ENCODE measurements at places on chromosomes 11 and 22.

DNA sequence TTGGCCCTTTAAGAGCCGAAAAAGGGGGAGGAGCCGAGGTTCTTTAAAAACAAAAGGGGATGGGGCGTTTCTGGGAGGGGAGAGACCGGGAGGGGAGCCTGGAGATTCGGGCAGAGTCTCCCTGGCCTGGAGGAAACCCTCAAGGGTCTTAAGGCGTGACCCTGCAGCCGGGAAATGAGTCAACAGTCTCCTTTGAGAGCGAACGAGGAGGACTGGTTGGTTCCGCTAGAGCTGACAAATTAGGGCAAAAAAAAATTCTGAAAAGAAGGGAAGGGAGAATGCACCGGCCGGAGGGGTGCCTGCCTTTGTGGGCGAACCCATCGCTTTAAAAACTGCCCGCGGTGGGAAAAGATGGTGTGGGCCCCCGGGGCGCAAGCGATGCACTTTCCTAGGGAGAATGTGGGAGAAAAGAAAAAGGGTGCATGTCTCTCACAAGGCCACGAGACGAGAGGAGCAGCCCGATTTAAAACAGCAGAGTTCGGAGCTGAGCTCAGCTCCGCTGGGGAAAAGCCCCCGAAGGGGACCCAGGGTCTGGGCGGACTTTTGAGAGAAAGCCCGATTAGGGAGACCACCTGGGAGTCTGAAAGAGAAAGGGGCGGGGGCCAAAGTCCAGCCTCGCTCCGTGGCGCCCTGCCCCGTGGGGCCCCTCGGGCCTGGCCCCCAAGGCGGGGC lies 874 bp downstream of the ZFTA start:
- peak; percentile 71 for DNase-seq

DNA sequence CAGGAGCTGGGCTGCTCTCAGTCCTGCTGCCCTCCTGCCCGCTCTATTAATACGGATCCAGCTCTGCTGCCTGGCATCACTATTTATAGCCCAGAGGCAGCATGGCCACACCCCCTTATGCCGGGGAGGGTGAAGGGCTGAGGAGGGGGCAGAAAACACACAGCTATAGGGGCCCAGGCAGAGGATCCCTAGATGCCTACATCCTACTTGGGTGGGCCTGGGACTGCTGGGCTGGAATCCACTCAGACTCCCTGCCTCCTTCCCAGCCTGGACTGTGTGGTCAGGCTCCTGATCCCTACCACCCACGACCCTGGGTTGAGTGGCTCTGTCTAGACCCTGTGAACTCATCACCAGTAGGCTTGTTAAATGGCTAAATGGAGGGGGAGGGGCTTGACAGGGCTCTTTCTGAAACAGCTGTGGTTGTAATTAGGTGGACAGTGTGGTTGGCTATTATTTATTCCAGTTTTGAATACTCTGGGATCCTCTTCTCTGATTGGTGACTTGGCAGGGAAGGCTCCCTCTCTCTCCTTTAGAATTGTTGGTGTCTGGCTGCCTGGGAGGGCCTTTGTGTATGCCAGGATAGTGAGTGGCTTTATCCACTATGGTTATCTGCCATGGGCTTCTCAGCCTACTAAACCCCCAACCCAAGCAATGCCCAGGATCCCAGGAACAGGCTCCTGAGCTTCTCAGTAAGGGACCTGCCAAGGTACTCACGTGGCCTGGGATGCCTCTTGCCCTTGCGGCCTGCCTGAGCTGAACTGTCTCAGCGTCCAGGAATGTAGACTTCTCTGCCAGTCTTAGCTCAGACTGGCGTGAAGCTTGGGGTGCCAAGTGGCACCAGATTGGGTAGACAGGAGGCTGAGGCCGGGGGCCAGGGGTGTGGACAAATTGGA lies 15.2 kb downstream of the PHLDB1 start:
- peak; percentile 34 for DNase-seq

- no peak for DNase-seq
These were observed 313.6 kb upstream of the ANO3 start for GRCh38 chr11:26018336-26018735.

DNA sequence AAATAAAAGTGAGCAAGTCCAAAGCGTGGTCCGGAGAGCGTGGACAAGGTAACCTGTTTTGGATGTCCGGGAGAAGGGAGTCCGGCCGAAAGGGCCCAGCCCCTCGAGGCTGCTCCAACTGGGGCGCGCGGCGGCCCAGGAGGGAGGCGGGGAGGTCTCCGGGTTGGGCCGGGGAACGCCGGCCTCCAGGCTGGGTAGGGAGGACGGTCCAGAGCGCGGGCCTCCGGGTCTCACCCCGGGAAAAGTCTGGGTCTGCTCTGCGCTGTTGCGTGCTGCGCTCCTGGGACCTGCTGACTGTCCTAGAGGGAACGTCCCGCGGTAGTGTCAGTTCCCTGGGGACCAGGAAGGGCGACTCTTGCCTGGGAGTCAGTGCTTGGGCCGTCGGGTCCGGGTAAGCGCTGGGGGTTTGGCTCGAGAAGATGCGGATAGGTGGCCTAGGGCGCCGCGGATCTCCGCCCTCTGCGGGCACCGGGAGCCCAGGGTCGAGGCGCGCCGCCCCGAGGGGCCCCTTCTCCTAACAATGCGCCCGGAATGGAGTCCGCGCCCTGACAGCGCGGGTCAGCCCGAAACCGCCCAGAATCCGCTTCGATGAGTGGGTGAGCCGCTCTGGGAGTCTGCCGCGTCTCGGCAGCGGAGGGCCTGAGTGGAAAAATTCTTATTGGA lies 988 bp upstream of the FLI1 start:
- no peak for DNase-seq

GRCh38 chr22:32531931-32532819 lies 57.6 kb downstream of the FBXO7 start:
- no peak for DNase-seq

DNA sequence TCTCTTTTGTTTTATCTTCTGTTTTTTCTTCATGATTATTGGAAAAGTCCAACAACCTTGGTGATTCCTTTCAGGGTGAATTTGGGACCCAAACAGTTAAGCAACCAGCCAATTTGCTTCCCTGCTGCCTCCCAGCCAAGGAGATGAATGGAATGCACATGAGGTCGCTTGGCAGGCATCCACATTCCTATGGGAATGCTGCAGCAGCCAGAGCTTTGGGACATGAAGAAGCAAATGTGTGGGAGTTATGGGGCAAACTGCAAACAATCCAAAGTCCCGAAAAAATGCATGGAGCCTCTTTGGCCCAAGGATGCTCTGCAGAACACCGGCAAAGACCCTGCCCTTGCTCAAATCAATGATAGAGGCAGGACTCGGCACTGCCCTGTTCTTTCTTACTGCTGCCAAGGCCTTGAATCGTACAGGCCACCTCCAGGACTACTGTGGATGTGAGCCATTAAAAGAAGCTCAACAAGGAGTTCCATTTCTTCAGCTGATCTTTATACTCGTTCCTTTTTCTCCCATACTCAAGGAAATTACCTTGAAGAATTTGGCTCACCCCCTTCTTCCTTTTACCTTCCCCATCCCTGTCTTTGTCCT lies 117.3 kb upstream of the TEAD1 start:
- no peak for DNase-seq

- DNase-seq, result no peak
These were observed 55.8 kb downstream of the CABIN1 start for GRCh38 chr22:24066865-24067264.

DNA sequence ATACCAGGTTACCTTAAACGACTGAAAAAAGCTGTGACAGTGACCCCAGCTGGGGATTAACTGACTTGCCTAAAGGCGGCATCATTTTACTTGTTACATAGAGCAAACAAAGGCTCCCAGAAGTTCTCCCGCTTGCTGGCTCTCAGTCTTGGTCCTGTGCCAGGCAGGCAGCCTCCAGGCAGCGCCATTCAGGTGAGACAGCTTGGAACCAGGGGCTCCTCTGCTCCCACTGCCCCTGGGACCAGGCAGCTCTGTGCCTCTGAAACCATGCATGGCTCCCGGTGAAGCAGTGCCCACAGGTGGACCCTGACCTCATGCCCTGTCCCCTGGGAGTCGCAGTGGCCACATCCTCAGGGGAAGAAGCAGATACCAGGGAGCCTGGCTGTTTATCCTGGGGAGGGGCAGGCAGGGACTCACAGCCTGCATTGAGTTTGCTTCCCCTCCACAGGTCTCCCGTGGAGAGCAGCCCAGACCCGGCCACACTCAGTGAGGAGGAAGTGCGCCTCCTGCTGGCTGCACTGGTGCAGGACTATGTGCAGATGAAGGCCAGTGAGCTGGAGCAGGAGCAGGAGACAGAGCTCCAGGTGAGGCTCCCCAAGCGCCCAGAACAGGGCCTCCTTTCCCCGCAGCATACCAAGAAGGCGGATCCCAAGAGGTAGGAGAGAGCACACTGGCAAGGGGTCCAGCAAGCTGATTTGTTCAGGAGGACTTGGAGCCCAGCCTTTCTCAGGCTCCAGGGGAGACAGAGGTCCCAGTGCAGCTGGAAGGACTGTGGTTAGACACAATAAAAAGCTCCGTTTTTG lies 15.6 kb upstream of the CYP2R1 start:
- peak; percentile 84 for DNase-seq

DNA sequence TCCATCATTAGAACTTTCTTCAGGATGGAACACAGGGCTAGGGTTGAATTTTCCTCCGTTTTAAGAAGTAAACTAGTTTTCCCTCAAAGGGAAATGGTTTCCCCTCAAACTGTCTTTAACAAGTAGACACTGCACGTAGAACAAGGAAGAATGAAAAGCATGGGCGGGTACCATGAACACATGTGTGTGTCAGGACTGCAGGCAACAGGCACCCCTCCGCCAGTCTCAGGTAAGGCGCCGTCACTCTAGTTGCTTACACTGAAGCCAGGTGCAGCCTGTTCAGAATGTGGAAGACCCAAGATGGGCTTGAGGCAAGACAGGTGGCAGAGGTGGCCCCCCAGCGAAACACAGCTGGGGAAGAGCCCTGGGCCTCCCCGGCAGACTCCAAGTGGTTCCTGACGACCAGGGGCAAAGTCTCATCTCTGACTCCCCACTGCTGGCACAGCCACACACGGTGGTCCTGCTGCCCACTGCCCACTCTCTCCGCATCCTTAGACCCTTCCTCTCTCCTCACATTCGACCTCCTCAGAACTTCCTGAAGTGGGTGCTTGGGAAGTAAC lies 25.4 kb upstream of the MOB2 start:
- no peak for DNase-seq

GRCh38 chr11:105937738-105938137 lies 84.3 kb downstream of the MSANTD4 start:
- DNase-seq, result no peak

- DNase-seq, result no peak
These were observed 24.3 kb downstream of the ARFGAP2 start for GRCh38 chr11:47152126-47152952.

DNA sequence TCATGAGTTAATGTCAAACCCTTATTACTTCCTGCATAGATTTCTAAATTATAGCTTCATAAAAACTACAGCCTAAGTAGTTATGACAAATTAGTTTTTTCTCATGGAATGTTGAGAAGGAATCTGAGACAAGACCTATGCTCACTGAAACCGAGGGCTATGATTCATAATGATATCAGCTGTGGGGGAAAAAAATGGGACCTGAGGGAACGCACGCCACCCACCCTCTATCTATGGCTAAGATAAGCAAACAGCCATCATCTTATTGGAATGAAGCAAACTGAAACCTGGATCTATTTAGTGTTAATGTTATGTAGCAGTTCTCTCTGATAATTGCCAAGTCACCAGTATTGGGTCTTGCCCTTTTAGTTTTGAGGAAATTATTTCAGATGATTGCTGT lies 906.9 kb upstream of the RAG2 start:
- DNase-seq, result no peak

GRCh38 chr11:114215428-114215827 lies 80.8 kb upstream of the NNMT start:
- peak; percentile 94 for DNase-seq

GRCh38 chr22:43230971-43231723 lies 44.2 kb upstream of the TTLL12 start:
- peak; percentile 71 for DNase-seq

DNA sequence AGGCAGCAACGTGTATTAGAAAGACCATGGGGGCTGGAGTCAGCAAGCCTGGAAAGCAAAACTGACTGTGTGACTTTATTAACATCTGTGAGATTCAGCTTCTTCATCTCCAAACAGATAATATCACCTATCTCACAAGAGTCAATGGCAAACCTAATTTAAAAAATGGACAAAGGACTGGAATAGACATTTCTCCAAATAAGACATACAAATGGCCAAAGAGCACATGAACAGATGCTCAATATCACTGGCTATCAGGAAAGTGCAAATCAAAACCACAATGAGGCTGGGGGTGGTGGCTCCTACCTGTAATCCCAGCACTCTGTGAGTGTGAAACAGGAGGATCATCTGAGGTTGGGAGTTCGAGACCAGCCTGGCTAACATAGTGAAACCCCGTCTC lies 69.6 kb downstream of the CLPB start:
- DNase-seq, result no peak

DNA sequence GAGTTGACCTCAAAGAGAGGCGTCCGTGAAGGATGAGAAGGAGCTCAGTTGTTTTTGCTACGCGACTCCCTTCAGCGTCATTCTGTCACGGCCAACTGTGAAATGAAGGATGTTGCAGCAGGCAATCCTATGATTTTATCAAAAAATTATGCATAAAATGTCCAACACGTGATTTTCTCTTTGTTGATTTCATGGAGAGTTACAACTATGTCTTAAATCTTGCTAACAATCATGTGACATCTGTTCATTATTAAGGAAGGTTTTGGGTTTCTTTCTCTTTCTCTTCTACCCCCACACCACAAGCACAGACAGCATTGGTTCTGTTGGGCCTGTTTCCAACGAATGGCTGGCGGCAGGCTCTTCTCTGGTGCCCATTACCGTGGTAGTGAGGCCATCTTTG lies 3.7 kb downstream of the KRTAP5-4 start:
- DNase-seq, result no peak

DNA sequence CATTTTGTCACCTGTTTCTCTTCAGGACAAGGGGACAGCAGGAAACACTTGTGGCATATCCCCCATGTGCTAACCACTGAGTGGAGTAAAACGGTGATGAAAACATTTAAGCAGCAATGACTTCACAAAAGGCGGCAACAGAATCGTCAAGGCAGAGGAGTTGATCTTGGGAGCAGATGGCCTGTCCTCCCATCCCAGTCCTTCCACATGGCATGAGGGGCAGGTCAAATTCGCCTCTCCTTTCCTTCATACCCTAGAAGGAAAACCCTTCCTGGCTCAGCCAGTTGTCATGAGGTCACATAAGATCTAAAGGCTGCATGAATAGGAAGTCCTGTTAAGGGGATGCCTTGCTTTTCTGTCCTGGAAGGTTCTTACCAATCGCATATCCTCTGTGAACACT lies 169.1 kb downstream of the MAML2 start:
- no peak for DNase-seq

DNA sequence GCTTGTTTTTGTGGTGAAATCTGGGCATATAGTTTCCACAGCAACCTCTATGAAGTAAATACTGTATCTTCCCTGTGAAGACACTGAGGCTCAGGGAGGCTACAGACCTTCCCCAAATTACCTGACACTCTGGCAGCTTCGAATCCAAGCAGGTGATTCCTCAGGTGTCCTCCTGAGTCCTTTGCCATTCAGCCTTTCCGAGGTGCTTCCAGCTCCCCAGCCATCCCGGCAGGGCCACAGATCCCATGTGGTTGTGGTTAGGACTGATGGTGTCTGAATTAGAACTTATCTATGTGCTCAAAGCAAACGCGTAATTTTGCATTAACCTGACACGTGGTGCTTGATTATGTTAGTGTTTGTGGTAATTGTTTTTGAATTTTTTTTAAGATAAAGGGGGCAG lies 785.6 kb downstream of the BRD1 start:
- DNase-seq, result no peak

- no peak for DNase-seq
These were observed 57.0 kb downstream of the RBFOX2 start for GRCh38 chr22:35971456-35972119.

GRCh38 chr11:121282886-121283502 lies 9.6 kb upstream of the SC5D start:
- DNase-seq, result no peak

All from OCI-M1 (cell line).